ENCODE measurements at places on chromosomes 7 and 10.

DNA sequence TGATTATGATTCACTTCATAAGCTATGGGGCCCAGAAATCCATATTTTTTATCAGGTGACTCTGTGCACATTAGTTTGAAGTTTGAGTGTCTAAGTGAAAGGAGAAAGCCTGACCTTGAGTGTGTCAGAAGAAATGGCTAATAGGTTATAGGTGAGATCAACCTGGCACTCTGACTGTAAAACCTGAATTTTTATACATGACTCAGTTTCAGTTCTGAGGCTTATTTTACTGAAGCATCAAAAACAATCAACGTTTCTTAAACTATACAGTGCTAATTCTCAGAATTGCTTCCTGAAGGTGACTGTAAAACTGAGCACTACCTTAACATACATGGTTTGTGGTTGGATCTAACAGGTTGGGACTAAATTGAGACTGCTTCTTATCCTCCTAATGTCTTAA lies 159.4 kb upstream of the AHR start:
- no peak for DNase-seq

- no peak for DNase-seq
These were observed 261.5 kb downstream of the DIP2C start for GRCh38 chr10:427761-428519.

- DNase-seq = no peak
These were observed 121.8 kb upstream of the HPS1 start for GRCh38 chr10:98568551-98568950.

- no peak for DNase-seq
These were observed 121.8 kb downstream of the INHBA start for GRCh38 chr7:41581041-41581440.

DNA sequence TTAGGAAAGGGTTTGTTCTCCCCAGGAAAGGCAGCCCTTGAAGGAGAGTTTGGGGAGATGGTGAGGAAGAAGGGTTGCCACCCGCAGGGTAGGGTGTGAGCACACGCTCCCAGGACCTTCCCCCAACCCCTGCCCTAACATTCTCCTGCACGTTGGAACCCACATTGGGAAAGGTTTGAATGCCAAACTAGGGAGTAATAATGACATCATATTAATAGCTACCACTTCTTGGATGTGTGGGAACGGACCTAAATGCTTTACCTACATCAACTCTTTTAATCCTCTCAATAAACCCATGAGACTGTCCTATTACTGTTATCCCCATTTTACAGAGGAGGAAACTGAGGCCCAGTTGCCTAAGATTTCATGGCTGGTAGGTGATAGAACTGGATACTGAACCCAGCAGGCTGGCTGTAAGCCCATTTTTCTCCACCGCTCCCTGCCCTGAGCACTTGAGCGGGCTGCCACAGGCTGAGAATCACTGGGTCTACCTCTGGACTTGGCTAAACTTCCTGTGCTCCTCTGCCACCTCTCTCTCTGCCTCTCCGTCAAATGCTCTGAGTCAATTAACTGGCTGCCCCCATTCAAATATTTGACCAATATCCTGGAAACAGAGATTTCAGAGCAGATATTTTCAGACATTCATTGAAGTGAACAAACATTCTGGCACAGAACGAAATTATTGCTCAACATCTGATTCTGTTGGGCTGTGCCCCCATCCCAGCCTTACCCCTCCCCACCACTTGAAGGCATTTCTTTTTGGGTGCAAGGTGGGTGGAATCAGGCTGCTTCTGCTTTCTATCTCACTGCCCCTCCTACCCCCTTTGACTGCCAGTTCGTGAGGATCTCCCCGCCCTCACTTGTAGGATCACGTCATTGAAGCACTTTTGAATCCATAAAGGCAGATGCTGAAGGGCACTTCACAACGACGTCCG lies 129.7 kb downstream of the C10orf105 start:
- no peak for DNase-seq

DNA sequence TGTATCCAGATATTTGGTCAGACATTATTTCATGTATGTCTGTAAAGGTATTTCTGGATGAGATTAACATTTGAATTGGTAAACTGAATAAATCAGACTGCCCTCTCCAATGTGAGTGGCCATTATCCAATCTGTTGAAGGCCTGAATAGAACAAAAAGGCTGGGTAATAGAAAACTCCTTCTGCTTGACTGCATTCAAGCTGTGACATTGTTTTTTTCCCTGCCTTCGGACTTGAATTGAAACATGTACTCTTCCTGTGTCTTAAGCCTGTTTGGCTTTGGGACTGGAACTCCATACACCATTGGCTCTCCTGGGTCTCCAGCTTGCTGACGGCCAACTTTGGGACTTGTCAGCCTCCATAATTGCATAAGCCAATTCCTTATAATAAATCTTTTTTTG lies 36.0 kb upstream of the ARHGAP21 start:
- DNase-seq = no peak

DNA sequence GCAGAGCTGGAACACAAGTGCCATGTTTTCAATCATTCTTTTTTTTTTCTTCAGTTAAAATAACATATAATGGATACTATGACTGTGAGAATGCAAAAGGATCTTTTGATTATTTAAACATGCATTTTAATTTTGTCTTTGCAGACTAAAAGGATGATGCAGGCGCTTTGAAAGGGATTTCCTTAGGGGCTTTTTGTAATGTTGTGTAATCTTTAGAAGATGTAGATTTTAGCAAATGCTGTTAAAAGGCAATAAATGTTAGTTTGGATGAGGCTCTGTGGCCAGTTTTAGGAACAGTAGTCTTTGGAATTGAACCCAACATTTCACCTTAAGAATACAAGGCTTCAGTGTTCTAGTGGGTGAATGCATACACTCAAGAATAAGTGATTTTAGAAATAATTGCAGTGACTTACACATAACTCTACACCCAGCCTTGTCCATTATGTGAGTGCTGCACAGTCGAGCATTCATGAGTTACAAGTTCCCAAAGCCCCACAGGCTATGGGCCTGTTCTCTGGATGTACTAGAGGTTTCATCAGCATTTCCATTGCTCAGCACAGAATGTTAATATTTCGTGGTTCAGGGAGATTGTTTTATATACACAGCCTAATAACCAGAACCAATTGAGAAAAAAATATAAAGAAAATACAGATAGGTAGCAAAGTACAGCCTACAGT lies 11.6 kb downstream of the PAPSS2 start:
- no peak for DNase-seq

DNA sequence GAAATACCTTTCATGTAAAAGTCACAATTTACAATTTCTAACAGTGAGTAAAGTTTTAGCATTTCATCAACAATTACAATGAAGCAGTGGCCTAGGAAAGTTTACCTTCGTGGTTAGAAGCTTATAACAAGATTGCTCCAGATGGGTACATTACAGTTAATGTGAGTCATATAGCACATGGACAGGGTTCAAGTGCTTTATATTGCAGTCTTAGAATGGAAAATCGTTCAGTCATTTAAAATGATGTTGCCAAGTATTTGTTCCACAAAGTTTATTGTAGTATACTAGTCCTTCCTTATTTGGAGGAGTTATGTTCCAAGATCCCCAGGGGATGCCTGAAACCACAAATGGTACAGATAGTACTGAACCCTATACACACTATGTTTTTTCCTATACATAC lies 174.6 kb upstream of the TARP start:
- no peak for DNase-seq

DNA sequence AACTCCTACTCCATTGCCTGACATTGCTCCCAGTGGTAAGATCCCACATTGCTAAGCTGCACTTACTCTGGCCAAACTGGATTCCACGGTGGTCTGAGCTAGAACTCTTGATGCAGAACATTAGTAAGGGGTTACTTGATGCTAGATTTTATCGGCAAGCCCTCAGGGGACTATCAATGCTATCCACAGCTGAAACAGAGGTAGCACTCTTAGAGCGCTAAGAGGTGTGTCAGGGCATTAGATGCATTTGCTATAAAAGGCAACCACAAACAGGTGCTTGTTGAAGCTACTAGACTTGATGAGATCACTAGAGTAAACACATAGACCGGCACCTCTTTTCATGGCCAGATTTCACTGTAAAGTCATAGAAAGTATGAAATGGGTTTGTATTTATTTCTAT lies 116.3 kb downstream of the MDFIC start:
- no peak for DNase-seq

DNA sequence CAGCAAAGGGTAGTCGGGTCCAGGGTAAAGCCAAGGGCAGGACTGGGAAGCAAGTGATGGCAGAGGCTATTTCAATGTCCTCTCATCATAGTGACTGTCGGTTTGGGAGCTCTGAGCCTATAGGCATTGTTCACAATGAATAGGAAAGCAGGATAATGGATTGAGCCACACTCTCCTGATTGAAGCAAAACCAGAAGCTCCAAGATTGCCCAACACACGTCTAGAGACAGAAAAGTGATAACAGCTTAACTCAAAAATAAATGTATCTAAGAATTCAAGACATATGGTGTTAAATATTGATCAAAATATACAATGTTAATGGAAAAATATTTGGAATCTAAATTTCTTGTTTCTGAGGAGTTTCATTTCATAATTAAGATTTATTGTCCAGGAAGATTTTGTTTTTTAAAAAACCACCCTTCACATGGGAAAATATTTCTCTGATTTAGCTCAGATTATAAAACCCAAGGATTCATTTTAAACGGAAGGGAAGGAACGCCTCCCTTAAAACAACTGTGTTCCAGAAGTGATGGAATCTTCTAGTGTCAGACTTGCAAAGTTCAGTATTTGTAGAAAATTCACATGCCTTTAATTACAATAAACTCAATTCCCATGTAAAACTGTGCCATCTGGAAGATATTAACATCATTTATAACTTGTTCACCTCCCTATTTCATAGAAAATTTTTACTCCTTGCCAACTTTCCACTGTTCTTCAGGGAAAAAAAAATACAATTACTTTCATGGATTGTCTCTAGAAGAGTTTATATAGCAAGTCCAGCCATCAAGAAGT lies 54.5 kb downstream of the NRP1 start:
- DNase-seq = no peak

- no peak for DNase-seq
These were observed 53.1 kb upstream of the ST8SIA6 start for GRCh38 chr10:17507538-17507937.

- no peak for DNase-seq
These were observed 248.3 kb upstream of the IGFBP3 start for GRCh38 chr7:46169384-46169755.

DNA sequence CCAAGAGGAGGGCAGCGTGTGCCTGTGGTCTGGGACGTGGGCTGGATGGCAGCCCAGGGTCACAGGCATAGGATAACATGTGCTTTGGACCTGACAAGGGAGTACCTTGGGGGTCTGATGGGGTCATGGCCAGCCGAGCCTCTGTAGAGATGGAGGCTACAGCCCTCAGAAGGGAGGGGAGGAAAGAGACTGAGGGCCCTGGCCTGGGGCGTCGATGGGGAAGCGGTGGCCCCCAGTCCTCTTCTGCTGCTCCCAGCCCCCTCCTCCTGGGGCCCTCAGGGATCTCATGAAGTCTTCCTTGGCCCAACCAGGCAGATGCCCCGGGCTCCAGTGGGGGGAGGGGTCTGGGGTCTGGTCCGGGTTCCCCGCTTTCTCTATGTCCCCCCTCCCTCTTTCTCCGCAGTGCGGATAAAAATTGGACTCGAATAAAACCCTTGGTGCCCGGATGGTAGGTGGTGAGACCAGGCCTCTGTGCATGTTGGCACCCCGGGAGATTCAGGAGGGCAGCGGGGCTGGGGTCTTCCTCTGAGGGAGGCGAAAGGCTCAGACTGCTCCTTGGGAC lies 15.6 kb upstream of the HSPB1 start:
- no peak for DNase-seq

DNA sequence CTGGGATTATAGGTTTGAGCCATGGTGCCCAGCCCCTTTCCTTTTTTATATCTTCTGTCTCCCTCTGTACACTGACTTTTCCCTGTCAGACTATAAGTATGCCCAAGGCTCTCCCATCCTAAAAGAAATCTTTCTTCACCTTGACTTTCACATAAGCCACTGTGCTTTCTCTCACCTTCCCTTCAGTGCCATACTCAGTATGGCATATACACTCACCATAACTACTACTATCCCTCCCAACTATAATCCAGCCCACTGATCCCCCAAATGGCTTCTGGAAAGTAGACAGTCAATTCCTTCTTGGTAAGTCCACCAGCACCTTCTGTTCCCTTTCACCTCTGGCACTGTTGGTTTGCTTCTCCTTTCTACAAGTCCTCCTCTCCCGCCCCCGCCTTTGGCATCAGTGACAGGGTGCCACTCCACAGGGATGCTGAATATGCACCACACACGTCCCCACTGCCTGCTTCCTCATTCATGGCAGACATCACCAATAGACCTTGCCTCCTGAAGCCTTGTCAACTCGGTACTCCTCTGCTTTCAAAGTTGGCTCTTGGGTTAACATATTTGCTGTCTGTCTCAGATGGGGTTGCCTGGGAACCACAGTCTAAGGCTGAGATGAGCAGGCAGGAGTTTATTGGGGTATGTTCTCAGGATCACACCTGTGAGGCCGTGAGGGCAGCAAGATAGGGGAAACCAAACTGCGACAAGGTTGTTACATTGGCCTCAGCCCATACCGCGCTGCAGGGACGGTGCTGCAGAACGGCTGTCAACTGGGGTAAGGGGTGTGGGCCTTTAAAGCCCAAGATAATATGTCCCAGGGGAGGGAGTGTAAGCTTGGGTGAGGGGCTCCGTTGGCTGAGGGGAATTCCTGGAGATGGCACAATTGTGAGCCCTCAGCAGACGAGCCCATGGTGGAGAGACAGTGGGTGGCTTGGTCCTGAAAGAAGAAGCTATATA lies 7.2 kb upstream of the PSAP start:
- DNase-seq = peak; percentile 78

DNA sequence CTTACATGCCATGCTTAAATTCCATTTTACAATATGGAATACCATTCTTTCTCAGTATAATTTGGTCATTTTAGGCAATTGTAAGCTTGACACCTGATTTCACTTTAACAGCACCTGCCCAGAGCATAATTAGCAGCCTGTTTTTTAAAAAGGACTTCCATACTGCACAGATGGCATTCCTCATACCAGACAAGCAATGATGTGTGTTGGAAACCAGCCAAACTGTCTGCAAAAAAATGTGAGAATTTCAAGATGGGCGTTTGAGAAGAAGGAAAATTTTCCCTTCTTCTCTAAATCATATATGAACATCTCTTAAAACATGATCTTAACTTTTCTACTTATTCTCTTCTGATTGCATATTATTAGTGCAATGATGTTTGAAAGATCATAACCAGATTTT lies 40.4 kb upstream of the AGMO start:
- no peak for DNase-seq

- no peak for DNase-seq
These were observed 1063.3 kb downstream of the NRG3 start for GRCh38 chr10:82938331-82938730.

DNA sequence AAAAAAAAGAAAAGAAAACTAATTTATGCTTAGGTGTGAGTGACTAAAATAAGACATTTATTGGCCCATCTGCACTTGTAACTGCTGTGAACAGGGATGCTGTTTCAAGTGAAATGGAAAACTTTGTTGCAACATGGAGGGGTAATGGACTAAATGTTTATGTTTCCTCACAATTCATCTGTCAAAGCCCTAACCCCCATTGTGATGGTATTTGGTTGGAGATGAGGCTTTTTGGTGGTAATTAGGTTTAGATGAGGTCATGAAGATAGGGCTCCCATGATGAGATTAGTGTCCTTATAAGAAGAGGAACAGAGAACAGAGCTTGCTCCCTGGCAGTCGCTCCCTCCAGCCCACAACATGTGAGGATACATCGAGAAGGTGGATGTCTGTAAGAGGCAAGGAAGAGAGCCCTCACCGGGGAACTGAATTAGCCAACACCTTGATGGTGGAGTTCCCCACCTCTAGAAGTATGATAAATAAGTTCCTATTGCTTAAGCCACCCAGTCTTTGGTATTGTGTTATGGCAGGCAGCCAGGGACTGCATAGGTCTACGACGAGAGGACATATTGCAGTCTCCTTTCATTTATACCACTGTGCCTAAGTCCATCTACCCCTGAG lies 28.6 kb upstream of the VCL start:
- DNase-seq = no peak
